ENCODE measurements at places on chromosomes 6 and 20.
A peak's percentile ranks its signal among the peaks of the same experiment; 100 is the strongest.

DNA sequence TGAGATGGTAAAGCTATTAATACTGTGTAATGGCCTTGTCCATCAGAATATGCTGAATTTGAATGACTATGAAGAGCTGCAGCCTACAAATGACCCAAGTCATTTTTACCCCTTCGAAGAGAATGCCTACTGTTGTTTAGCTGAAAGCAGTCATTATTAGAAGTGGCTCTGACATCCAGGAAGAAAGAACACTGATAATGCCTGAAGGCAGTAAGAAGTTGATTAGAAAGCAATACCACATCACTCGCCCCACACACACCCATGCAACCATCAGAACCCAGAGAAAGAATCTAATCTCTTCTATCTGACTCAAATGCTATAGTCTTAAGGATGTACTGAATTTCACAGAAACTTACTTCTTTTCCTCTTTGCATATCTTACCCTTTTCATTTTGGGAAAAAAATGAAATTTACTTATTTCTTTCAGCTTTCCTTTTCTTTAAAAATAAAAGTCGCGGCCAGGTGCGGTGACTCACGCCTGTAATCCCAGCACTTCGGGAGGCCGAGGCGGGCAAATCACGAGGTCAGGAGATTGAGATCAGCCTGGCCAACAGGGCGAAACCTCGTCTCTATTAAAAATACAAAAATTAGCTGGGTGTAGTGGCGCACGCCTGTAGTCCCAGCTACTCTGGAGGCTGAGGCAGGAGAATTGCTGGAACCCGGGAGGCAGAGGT is 61.0 kb downstream of the ARHGAP18 start:
- no peak for DNase-seq

- no peak for DNase-seq
Measured at GRCh38 chr6:20309186-20309585, 92.5 kb upstream of the E2F3 start.

- DNase-seq: no peak
Measured at GRCh38 chr6:130632277-130632676, 194.9 kb upstream of the SMLR1 start.

DNA sequence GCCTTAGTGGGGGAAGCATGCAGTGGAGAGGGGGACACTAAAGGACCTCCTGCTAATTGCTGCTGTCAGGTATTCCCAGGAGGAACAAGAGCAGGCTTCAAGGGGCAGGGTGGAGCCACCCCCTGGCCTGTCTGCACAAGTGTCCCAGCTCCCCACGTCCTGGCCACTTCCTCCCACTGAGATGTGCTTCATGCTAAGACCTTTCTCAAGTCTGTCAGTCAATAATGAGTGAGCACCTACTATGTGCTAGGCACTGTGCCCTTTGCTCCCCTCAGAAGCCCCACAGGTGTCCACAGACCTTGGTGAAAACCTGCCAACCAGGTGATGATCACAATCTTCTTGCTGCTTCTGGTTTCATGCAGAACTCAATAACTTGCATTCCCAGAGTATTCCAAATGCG is 147.9 kb downstream of the UNC5CL start:
- no peak for DNase-seq

- no peak for DNase-seq
Measured at GRCh38 chr6:11731423-11731822, 47.2 kb downstream of the ADTRP start.

DNA sequence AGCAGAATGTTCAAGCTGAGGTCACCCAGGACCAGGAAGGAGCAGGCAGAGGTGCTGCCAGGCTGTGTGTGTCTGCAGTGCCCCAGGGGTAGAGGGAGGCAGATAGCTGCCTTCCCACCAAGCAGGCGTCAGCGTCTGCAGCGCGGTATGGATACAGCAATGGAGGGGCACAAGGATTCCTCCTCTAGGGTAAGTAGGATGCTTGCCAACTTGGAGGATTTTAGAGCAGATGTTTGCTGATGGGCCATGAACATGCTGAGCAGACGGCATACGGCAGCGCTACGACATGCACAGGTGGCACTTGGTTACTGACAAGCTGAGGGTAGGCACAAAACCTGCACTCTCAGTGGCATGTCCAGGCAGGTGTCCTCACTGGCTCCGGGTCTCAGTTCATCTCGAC is 48.1 kb downstream of the PSMG4 start:
- DNase-seq: no peak

DNA sequence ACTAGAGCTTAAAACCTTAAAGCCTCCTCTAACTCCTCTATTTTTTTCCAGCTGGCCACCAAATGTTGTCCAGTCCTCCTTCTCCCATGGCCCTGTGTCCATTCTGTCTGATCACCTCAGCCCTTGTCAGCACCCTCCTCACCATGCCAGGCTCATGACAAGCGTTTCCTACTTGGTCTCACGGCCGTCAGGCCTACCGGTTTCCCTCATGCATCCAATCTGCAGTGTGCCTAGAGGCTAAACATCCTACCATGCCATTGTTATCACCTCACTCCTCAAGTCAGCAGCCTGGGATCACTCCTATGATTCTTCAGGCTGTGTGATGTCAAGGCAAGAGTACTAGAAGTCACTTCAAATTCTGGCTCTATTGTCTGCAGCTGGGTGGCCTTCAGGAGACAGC is 9.6 kb upstream of the TJAP1 start:
- no peak for DNase-seq

- DNase-seq: no peak
Measured at GRCh38 chr20:54221996-54222890, 14.4 kb downstream of the PFDN4 start.

DNA sequence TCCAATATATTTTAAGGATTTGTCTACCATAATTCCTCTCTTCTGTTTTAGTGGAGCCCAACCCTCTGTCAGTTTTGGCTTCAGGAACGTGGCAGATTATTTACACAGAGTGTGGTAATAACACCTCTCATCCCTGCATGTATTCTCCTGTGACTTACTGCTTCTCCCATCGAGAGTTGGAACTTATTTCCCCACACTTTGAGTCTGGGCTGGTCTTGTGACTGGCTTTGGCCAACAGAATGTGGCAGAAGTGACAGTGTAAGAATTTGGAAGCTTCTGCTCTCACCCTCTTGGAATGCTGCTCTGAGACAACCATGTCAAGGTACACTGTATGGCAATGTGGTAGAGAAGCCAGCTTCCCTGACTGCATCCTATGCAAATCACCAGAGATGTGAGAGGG is 407.7 kb downstream of the EPM2A start:
- DNase-seq: no peak

DNA sequence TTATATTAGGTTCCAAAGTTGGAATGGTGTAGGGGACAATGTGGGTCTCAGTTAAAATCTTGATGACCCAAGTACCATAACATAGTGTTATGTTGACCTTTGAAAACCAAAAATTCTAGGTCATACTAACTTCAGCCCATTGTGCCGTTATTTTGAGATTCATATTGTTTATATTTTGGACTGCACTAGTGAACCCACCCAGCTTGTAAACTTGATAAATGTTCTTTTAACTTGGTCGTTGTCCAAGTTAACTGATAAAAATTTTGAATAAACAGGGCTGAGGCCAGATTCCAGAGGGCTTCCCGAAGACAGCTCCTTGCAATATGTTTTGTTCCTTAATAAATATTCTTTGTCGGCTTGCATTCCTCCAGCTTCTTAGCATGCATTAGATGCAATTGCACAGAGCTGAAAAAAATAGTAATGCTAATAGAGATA is 90.3 kb downstream of the BCAS1 start:
- no peak for DNase-seq

DNA sequence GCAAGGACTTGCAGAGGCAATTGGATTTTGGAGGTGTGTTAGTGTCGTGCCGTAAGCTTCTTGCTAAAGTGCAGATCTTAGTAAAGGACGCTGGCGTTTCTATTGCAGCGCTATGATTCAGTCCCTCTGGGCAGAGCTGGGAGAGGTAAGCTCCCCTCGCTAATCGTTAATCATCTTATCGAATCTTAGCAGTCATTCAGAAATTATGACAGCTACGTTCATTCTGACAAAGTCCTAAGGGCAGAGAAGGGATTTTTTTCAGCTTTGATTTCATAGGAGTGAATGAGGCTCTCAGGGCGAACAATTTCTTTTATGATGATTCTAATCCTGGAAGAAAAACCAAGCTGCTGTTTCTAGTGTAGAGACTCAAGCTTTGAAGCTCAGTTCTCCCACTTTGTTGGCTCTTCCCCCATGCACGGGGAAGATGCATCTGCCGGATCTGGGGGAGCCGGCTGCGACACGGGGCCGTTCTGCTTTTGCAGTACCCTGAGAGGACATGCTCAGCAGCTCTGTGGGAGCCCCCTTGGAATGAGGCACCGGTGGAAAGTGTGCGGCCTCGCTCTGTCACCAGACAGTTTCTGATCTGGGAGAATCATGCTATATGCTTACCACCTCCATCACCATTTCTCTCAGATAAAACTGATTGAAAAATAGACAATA is 79.1 kb upstream of the SLC22A23 start:
- no peak for DNase-seq

DNA sequence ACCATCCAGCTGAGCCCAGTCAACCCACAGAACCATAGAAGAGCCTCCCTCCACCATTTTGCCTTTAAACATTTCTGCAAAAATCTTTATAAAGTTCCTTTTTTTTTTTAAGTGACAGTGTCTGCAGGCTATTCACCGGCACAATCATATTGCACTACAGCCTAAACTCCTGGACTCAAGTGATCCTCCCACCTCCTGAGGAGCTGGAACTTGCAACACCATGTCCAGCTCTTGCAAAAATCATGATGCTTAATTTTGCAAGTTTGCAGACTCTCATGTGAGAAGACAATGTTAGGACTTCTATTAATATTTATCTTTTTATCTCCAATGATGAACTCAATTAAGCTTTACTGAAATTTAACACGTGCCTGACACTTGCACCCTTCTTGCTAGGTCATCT is 88.8 kb downstream of the INSM1 start:
- DNase-seq: no peak

GRCh38 chr6:147508042-147508865 is at the start of gene SAMD5:
SAMD5 (plus strand) TSS chr6:147508690; CDS start chr6:147508929, 239 bp downstream.
- DNase-seq: peak; percentile 20

GRCh38 chr6:135464634-135465033 is 32.9 kb downstream of the AHI1 start:
- DNase-seq: no peak

DNA sequence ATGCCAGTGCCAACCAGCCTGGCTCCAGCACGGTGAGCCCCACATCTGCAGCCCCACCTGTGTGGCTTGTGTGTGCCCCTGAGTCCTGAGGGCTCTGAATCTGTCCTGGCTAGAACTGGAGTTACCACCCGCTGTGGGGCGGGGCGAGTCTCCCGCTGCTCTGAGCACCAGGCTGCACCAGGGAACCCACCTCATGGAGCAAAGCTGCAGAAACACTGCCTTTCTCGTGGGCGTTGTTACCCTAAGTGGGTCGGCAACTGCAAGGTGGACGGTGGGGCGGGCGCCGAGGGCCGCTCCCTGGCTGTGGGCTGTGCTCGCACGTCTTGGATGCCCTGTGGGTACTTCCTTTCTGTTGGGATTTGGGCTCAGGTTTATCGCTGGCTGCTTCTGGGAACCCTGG is 12.7 kb upstream of the ZBTB46 start:
- no peak for DNase-seq

GRCh38 chr6:128282961-128283360 is 237.4 kb downstream of the PTPRK start:
- DNase-seq: no peak

DNA sequence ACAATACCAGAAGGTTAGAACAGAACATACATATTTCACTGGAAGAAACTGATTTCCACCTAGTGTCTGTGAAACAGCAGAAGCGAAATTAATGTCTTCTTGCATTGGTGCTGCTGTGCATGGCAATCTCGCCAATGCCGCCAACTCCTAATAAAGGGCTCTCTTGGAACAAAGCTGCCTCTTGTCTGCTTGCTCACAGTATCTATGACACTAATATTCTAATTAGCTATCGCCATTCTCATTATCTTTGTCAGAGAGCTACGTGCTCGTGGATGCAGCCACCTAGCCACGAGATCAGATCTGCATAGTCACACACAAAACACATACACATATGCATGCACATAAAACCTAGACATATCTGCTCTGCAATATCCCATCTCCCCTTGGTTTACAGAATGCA is 145.9 kb upstream of the OLIG3 start:
- no peak for DNase-seq

DNA sequence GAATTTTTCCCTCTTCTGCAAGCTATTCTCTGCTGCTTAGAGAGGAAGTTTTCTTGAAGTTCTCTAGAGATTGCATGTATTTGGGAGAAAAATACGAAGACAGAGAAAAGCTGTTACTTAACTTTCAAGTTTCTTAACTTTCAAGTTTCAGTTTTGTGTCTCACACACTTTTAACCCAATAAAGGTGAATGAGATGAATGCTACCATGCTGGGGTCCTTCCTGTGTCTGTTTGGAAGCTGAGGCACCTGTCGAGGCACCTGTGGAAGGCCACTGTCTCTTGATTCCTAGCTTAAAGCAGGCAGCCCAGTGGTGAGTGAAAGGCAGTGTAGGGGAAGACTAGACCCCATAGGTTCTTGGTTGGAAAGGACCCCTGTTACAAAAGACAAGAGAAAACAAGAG is 372.8 kb upstream of the JARID2 start:
- DNase-seq: no peak

DNA sequence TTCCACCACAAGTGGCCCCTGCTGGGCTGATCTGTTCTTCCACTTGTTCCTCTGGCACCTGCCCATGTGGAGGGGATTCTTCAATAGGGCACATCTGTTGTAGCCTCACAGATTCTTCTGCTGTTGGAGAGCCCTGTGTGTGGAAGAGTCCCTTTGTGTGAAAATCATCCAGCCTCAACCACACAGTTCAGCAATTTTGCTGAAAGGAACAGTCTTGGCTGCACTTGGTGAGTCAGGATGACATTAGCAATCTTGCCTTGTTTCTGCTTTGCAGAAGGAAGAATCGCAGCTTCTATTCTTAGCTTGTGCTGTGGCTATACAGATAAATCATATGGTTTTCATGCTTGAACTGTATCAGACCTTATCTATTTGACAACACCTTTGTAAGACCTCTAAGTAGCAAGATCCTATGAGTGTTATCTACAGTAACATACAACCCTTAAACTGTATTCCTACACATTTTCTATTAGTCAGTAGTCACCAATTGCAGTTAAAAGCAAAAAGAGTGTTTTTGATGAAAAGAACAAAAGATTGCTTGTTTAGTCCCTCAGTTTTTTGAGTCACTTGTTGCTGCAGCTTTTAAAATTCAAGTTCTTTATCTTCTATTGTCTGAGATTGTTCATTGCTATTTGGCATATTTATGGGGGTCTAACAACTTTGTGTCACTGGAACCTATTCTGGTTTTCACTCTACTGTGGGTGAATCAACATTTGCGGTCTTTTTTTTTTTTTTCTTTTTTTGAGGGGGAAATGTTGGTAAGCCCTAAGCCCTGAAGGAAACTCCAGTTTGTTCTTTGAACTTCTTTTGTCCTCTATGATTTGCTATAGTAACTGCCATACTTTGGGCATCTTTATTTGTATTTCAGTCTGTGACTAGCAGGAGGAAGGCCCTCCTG is 231.6 kb downstream of the TFAP2B start:
- no peak for DNase-seq

GRCh38 chr6:91387290-91388059 is 800.6 kb upstream of the MAP3K7 start:
- no peak for DNase-seq
